Lung (tissue), 17 donors: ENCODE measurements at places on chromosomes 11 and 22.

- DNase-seq = no peak
These were observed 1949.4 kb upstream of the RAG2 start for GRCh38 chr11:38547462-38547861.

DNA sequence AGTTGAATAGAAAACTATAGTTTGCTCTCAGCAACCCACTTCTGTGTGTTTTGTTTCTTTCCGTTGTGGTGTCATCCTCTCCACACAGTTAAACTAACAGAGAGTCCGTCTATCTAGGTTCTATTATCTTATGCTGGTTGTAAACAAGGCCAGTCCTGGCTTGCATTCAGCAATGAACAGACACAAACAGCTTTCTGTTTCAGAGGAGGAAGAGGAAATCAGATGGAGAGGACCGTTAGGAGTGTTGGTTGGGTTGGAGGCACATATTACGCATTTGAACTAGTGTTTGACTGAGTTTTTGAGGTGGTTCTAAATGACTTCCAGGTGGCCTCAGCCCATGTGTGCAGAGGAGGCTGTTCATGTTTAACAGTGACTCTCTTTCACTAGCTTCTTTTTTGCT, 129.5 kb upstream of the SORL1-AS1 start:
- no peak for DNase-seq

DNA sequence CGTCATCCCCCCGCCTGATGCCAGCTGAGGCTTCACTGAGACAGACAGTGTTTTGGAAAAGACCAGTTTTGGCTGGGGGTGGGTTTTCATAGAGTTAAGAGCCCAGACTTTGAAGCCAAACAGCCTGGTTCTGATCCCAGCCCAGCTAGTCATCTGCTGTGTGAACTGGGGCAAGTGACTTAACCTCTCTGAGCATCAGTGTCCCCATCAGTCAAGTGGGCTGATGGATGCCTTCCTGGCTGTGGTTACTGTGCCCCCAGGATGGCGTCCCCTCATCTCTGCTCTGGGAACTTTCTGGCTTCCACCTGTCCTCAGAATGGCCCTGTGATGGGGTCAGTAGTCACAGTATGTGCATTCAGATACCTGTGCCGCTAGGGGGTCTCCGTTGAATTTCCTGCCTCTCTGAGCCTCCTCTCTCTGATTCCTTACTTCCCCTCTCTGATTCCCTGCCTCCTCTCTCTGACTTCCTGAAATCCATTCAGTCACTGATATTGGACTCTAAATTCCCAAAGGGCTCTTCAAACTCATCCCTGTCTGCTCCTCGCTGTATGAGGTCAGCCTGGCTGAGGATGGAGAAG, 2.4 kb downstream of the RASD2 start:
- DNase-seq = no peak

DNA sequence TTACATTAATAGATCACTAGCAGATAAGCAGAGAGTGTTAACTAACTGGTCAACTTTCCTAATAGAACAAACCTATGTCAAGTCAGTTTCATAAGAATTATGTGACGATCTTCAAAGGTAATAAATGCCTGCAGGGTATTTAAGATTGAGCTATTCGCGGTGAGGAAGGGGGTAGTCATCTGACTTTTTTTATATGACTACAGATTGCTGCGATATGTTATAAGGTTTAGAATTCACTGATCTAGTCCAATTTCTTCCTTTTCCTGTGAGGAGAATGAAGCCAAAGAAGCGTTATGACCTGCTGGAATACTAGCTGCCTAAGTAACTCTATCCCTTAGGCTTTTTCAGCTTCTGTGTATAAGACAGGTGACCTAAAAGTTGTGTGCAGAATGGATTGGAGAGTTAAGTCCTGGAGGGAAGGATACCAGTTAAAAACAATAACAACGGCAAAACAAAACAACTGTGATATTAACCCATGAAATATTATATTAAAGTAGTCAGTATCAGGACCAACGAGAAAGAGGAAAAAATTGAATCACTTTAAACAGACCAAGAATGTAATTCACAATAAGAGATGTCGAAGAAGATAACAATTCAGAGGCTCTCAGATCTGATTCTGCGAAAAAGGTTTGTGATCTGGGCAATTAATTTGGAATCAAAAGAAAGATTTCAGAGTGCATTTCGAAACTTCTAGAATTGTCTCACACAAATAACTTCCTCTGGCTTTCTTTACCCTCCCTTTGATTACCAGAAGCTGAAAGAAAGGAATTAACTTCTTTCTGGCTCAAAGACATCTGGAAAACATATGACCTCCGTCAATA, 630 bp downstream of the CASP4 start:
- DNase-seq = peak; percentile 33

GRCh38 chr22:48092866-48093265, 1330.4 kb downstream of the TBC1D22A start:
- peak; percentile 25 for DNase-seq

- peak; percentile 65 for DNase-seq
These were observed 171.4 kb upstream of the CTSC start for GRCh38 chr11:88508759-88509581.

- no peak for DNase-seq
These were observed 16.9 kb upstream of the AMOTL1 start for GRCh38 chr11:94751218-94751609.
